Activated CD8-positive, alpha-beta memory T cell treated with anti-CD3 and anti-CD28 coated beads for 4 hours (primary cell): ENCODE measurements at places on chromosomes 5 and 9.

DNA sequence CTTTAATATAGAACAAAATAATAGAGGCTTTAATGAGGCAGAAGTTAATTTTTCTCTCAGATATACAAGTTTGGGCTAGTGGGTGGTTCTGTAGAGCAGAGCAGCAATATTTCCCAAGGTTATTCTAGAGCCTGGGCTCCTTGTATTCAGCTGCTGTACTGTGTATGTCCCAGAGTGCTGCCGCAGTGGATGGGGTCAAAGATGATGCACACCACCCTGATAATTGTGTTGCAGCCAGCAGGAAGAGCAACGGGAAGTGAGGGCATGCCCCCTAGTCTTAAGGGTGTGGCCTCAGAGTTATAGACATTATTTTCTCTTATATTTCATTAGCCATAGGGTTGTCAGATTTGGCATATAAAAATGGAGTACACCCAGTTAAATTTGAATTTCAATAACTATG is 23.9 kb upstream of the KIF4B start:
- no peak for DNase-seq

DNA sequence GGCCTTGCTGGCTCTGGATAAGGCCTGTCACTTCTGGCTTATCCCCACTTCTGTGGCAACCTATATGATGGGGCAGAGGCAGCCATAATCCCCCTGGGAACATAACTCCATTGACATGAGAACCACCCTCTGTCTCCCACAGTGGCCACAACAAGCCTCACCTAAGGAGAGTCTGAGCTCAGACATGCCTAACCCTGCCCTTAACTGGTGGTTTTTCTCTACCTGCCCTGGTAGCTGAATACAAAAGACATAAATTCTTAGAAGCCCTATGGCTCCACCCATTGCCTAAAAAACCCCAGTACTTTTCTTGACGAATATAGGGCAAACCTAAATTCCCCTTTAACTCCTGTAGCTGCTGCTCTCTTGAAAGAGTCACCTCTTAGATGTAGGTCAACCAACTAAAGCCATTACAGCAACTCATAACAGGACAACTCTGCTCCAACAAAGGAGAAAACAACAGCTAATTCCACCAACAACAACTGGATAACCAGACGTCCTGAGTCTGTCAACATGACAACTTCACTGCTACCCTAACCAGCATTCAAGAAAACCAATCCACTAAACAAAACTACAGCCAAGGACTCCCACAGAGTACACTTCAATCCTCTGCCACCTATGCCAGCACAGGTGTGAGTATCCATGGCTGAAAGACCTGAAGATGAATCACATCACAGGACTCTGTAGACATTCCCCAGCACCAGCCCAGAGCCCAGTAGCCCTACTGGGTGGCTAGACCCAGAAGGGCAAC is 427.7 kb downstream of the PRELID2 start:
- DNase-seq = no peak

GRCh38 chr9:36170531-36170930 is 1.3 kb downstream of the CCIN start:
- no peak for DNase-seq

GRCh38 chr5:172898218-172898842 is 60.9 kb upstream of the RPL26L1 start:
- no peak for DNase-seq

DNA sequence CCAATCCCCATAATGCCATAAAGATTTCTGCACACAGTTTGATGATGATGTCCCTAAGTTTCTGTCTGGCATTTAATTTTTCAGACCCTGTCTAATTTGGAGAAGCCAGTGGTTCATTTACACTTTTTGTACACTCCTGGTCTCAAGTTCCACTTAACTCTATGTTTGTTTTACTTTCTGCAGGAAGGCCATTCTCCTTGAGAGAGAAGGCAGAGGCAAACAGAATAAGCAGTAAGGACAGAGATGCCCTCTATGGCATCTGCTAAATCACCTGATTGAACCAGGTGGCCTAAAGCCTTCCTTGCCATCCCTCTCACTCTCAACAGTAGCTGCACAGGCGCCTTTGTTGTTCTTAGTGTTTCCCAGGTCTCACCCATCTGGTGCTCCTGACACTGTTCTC is 86.1 kb upstream of the LRRTM2 start:
- DNase-seq = no peak

DNA sequence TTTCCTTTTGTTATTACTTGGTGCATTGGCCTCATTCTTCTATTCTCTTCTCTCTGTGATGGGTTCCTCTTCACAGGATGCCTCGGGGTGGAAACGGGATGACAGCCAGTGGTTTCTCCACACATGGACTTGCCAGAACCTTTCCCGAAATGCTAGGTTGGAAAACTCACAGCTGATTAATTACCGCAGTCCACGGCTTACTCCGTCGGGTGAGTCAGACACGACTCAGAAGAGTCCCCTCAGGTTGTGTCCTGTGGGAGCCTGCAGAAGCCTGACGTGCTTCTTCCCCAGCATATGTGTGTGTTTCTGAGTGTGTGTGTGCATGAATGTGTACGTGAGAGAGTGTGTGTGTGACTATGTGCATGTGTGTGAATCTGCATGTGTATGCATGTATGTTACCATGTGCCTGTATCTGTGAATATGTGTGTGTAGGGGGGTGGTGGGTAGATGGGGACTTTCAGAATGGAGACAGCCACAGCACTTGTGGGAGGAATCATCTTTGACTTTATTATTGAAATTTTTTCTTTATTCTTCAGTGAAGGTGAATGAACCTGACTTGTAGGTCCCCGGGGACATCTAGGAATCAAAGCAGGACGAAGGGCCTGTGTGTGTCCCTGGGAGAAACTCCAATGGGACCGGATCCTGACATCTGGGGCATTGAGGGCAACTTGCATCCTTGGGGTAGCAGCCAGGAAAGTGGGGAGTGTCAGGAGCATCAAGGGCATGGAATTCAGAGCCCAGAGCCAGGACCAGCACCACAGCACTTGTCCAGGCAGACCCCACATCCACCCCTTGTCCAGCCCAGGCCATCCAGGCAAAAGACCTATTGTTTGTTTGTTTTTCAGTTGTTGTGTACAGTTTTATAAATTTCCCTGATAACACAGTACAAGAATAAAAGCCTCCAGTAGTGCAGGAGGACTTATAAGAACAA is 21.9 kb upstream of the MED10 start:
- no peak for DNase-seq

DNA sequence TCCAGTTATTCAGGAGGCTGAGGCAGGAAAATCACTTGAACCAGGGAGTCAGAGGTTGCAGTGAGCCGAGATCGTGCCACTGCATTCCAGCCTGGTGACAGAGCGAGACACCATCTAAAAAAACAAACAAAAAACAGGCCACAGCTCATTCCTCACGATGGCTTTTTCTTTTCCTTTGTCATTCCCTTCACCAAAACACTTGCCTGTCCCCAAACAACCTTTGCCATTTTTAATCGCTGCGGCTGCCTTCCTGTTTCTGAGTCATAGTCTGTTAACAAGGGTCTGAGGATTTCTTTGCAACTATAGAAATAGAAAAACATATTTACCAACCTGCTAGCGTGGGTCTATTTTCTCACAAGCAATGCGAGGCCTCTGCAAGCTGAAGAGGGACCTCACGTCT is 123.0 kb upstream of the FSTL4 start:
- no peak for DNase-seq

DNA sequence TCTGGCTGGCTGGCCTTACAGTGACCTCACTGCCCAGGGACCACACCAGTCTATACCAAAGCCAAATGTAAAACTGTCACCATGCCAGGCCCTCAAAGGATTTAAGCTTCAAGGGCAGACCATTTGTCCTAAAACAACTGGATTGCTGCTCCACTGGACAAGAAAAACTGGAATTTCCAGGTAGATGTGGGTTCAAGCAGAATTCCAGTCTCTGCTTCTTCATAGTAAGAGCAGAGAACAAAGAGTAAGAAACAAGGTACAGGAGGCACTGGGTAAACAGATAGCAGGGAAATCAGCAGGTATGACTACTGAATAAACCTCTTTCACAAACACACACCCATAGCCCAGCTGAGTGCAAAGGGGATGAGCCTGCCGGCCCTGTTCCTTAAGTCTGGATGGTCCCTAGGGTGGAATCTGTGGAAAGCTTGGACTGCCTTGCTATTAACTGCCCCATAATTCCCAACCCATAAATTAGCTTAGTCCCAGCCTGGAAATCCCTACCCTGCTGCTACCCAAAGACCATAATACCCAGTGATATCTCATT is 5.5 kb downstream of the B4GALT1 start:
- no peak for DNase-seq

DNA sequence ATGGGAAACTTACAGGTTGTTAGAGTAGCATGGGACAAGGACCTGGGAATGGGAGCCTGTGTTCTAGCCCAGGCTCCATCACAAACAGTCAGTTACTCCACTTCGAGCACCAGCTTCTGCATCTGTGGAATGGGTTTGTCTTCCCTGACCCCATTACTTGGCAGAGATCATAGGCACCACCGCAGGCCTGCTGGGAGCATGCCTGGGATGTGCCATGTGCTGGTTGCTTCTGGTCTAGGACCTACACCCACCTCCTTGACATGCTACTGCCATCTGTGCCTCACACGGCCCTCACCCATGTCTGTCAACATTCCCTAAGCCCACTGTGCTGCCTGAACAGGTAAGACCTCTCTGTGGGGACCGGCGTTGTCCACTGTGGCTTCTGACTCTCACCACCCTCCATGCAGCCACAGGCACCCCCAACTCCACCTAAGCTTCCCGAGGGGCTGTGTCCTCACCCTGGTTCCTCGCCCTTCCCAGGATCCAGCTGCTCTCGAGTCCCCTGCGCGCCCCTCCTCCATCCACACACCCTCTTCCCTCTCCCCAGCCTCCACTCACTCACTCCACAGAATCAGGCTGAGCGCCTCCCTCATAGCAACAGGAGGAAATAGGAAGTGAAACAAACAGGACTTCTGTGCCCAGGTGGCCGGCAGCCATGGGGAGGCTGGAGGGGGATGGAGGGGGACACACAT is 85.9 kb upstream of the FAM120A start:
- DNase-seq = no peak
